ENCODE measurements at places on chromosomes 12 and 14.

DNA sequence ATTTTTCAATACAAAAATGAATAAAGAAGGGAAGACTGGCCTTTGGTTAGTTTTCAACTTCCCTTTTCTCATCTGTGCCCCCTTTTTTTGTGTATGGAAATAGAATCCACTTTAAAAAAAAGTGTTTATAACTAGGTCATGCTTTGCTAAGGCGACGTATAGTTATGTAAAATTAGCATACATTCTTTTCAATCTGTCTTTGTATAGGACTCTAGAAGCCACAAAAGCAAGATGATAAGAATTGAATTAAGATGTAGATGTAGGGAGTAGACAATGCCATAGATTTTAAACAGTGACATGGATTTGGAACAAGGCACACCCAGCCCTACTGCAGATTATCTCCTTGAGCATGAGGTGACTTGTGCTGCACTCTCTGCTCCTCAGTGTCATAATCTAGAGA, 354.3 kb downstream of the TMTC2 start:
- no peak for DNase-seq

- peak; percentile 79 for DNase-seq
Observed at GRCh38 chr14:46571970-46572369, 79.6 kb downstream of the RPL10L start.

- DNase-seq: no peak
Observed at GRCh38 chr12:100656856-100657255, 83.4 kb downstream of the GAS2L3 start.

DNA sequence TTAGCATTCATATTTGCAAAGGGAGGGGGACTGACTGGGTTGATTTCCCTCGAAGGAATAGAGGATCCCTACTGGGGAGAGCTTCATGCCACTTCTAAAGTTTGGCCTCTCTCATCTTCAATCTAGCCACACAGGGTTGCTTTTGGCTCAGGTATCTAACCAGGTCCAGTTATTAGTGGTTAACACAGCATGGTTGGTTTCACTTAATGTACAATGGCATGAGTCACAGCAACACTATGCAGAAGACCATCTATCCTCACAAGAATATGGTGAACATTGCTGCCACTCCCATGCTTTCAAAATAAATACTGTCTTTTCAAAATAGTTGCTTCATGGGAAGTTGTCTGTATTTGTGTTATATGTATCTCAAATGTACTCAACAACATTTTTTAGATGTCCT, 6.6 kb upstream of the RAB3IP start:
- peak; percentile 28 for DNase-seq

DNA sequence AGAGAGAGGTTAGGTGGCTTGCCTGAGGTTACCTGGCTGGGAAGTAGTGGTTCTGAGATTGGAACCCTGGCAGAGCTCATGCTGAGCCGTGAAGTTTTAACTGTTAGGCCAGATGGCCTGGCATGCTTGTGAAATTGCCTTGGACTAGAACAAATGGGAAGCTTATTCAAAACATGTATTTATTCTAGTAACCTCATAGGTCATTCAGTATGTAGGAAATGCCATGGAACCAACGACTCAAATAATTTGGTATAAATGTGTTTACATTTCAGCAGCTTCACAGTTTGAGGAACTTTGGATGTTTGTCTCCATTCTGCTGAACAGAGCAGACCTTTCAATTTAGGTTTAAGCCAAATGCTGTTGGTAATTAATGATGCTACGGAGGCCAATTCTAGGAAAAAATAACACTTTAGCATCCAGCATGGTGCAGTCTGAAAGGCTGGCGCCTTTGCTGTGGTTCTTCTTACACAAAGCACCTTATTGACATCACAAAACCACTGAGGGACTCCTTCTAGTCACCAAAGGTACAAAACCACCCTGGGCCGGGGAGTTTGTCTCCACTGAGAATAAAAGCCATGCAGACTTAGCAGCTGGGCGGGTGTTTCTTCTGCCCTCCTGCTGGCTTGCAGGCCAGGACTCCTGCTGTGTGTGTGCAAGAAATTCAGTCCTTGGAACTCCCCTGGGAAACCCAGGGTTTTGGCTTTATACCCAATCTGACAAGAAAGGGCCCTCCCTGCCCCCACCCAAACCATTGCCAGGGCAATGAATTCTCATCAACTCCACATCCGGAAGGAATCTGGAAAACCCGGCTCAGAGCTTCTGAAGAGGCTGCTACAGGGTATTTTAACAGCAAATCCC, 64.2 kb downstream of the ELK3 start:
- peak; percentile 81 for DNase-seq

DNA sequence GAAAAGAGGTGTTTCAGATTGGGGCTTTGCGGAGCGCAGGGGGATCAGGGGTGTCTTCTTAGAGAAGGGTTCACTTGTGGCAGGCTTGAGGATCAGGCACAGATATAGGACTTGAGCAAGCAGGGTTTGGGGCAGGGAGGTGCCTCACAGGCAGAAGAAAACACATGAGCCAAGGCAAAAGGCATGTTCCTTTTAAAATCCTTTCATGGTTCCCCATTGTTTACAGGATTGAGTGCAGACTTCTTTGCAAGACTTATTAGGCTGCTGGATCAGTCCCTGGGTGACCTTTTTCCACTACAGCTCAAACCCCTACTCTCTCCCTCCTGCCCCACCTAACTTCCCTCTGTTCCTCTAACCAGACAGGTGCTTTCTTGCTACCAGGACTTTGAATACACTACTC, 19.7 kb downstream of the HSPB8 start:
- DNase-seq: no peak

GRCh38 chr14:49553106-49553505, 33.1 kb downstream of the RPS29 start:
- no peak for DNase-seq

DNA sequence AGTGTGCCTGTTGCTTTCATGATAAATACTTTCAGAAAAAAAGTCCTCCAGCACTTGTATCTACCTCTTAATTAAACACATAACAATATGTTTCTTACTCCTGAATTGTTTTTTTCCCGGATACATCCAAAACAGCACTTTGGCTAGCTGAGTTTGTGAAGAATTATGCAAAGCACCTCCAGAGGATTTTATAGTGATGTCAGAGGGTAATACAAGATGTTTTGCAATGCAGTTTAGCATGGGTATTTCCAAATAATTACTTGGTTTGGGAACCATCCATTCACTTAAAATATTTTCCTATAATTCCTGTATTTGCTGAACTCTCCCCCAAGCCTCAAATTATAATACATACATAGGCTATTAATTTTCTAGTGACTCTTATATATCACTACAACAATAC, 37.7 kb upstream of the DBX2 start:
- DNase-seq: no peak

GRCh38 chr14:95765051-95765450, 51.1 kb upstream of the TCL1A start:
- no peak for DNase-seq

- DNase-seq: no peak
Observed at GRCh38 chr12:47412601-47413236, 293.1 kb downstream of the RPAP3 start.

- no peak for DNase-seq
Observed at GRCh38 chr12:116735951-116736599, 1.8 kb downstream of the SPRING1 start.

GRCh38 chr14:53570411-53571387, 385.9 kb downstream of the BMP4 start:
- no peak for DNase-seq
